HEK293T (cell line): ENCODE measurements at places on chromosomes 12 and 14.

DNA sequence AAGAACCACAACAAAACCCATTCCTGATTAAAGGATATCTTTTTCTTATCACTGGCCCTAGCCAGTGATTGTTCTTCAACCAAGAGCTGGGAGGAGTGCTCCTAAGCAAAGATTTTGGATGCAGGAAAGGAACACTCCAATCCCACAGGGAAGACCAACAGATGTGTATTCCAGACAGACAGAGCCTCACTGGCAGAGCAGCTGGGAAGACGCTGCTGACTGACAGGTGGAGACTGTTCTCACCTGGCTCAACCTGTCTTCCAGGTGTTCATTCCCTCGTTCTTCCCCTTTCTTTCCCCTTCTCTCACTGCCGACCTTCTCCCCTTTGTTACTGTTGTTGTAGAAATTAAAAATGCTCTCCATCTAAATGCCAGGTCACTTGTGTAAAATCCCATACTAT is 89.7 kb upstream of the CCDC198 start:
- DNase-seq = no peak

GRCh38 chr12:111823891-111824290 is 18.1 kb upstream of the MAPKAPK5 start:
- DNase-seq = no peak

- DNase-seq = no peak
Measured at GRCh38 chr14:96206461-96206860, 1.8 kb downstream of the BDKRB2 start.

GRCh38 chr14:76181546-76181945 is 29.8 kb downstream of the GPATCH2L start:
- DNase-seq = no peak

GRCh38 chr14:21796916-21797315 is 123.3 kb upstream of the OR4E1 start:
- peak; percentile 39 for DNase-seq

DNA sequence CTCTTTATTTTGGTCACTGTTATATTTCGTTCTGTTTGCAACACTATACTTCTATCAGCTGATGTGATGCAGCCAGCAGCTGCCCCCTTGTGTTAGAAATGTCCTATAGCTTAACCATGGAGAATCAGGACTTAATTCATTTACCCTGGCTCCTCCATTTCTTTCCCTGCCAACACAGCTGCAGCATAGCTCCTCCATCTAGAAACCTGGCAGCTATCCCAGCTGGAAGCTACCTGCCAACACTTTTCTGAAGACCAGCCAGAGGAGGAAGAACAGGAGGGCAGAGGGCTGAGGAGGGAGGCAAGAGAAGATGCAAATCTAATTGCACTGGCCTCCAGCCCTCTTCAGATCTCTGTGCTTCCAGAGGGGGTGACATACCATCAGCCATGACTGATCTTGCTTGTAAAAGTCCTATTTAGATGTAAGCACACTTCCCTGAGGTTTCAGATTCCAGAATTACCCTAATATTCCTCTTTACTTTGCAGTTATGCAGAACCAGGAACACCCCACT is 156.8 kb upstream of the TMEM260 start:
- DNase-seq = peak; percentile 67
